Activated T-cell treated with anti-CD3 and anti-CD28 coated beads, Interleukin-2, amount 50 U/mL, for 48 hours (primary cell): ENCODE measurements at places on chromosomes 7 and 10.

GRCh38 chr7:7681191-7681935 is 37.0 kb downstream of the RPA3 start:
- no peak for DNase-seq

DNA sequence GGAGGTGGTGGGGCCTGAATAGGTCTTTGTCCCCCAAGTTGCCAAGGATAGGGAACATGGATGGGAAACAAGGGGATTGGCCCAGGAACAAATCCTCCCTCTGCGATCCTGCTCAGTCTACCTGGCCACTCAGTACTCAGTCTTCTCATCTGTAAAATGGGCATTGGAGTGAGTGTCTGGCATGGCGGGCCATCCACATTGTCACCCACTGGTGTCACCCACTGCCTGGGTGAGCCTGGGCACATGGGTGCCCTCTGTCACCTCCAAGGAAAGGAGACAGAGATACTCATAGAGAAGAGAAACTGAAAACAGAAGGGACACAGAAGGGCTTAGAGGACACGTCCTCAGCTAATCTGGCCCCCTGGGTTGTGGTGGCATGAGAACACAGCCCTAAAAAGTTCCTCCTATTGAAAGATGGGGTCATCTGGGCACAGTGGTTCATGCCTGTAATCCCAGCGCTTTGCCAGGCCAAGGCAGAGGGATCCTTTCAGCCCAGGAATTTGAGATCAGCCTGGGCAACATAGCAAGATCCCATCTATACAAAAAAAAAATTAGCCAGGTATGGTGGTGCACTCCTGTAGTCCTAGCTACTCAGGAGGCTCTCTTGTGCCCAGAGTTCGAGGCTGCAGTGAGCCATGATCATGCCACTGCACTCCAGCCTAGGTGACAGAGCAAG is 12.5 kb upstream of the TNRC18 start:
- no peak for DNase-seq

DNA sequence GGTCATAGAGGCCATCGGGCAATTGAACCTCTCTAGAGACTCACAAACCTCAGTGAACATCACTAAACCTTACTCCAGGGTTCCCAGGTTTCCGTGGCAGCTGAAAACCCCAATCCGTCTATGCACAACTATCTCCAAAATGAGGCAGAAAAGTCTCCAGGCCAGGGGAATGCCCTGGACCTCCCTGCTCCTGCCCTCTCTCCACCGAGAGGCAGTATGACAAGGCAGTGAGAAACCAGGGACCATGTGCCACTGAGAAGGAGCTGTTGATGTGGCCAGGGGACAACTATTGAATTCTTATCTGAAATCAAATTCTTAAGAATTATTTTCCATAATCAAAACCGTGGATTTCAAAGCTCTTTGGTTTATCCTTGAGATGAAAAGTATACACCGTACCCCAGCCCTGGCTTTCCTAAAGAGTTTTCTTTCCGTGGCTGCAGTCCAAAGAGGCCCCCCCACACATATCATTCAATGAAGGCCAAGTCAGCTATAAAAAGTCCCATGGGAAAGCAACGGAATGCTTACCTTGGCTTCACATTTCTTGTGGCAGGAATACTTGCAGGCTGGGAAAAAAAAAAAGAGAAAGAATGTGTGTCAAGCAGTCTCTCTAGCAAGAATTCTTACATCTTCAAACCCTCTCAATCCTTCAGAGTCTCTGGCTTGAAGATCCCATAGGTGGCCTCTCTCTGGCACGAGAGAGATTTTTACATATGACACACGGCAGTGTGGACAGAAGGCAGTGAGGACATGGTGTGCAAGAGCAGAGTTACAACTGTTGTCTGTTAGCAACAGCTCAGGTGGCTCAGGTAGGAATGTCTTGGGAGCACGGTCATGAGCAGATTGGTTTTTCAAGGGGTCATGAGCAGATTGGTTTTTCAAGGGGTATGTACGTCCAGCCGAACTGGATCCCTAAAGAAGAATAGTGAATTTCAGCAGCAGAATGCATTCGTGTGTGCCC is 75.2 kb downstream of the TNS3 start:
- DNase-seq = no peak

- no peak for DNase-seq
Measured at GRCh38 chr7:156184164-156184563, 371.9 kb upstream of the SHH start.

- no peak for DNase-seq
Measured at GRCh38 chr7:17743316-17743715, 197.0 kb downstream of the SNX13 start.

GRCh38 chr10:63766745-63767137 is 245.5 kb downstream of the REEP3 start:
- DNase-seq = no peak

- no peak for DNase-seq
Measured at GRCh38 chr7:1936531-1937251, 266.6 kb downstream of the ELFN1 start.

DNA sequence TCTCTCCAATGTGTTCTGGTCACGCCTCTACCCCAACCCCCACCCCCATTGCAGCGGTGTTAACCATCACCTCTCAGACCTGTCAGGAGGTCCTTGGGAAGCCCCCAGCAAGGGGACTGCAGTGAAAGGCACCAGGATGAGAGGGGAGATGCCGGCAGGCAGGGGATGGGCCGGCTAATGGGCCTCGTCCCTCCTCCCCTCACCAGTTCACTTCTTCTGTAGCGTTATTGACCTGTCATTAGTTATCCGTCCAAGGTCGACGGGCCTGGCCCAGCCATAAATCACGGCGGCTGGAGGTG is 18.8 kb downstream of the POLL start:
- DNase-seq = no peak

- DNase-seq = no peak
Measured at GRCh38 chr10:127216786-127217185, 20.4 kb upstream of the INSYN2A start.

GRCh38 chr10:114777415-114777814 is 44.2 kb upstream of the FHIP2A start:
- DNase-seq = no peak

DNA sequence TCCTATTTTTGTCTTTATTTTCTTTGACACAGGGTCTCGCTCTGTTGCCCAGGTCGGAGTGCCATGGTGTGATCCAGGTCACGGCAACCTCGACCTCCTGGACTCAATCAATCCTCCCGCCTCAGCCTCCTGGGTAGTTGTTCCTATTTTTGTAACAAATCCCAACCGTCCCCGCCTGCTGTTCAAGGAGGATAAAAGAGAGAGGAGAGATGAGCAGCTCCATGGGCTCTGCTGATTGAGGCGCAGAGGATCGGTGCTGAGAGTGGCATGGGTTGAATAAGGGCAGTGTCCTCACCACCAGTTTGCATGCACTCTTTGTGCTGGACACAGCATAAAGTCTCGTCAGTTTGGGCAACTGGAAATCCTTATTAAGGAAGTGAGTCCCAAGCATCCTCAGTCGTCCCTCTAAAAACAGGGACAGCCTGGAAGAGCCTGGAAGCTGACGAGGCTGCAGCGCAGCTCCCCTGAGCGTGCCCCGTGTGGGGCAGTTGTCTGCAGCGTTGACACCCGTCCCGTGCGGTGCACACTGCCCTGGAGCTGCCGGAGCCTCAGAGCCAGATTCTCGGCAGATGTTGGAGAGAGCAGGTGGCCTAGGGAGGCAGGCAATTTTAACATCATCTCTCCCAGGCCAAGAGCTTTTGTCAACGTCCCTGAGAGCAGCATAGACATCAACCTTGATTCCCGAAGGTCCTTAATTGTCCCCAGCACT is 404.2 kb upstream of the RNF32 start:
- no peak for DNase-seq

DNA sequence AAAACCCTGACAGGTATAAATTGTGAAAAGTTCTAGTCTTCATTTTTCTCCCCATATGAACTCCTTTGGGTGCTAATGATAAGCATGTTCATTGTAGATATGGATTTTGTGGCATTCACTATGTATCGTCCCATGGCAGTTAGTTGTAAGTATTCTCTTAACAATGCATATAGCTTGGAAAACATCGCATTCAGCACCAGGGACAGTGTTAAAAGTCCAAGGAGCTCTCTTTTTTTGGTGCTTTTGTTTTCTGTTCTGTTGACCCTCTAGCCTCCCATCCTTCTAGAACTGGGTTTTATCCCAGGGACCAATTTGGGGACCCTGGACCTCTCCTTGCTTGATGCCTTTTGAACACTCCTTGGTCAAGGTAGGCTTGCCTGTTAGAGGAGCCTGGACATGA is 37.7 kb downstream of the INSYN2A start:
- no peak for DNase-seq

GRCh38 chr7:94957061-94957460 is 49.7 kb downstream of the PPP1R9A start:
- DNase-seq = no peak

DNA sequence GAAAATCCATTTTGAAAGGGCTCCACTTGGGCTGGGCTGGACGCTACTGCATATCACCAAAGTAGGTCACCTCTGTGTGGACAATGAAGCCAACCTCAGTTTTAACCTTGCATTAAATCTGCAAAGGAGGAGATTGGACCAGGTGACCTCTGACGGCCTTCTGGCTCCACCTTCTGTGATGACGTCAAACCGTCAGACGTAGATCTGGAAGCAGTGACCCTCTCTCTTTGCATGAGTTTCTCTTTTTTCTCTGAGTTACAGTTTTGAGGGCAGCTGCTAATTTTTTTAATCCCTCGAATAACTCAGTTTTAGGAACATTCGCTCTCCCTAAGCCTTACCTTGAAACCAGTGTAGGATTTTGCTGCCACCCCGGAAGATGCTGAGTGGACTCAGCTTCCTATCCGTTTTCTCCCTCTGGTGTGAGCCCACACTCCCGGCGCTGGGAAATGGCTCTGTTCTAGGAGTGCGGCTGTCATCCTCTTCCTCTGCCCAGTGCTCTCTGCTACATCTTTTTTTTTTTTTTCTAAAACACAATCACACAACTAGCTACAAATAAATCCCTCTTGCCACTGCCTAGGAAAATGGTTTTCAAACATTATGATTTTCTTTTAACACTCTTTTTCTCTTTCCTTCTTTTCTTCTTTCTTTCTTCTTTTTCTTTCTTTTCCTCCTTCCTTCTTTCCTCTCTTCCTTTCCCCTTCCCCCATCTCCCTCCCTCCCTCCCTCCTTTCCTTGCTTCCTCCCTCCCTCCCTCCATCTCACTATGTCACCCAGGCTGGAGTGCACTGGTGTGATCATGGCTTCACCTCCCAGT is 27.7 kb upstream of the NMT2 start:
- no peak for DNase-seq

- DNase-seq = no peak
Measured at GRCh38 chr10:24382596-24382978, 173.6 kb downstream of the KIAA1217 start.

DNA sequence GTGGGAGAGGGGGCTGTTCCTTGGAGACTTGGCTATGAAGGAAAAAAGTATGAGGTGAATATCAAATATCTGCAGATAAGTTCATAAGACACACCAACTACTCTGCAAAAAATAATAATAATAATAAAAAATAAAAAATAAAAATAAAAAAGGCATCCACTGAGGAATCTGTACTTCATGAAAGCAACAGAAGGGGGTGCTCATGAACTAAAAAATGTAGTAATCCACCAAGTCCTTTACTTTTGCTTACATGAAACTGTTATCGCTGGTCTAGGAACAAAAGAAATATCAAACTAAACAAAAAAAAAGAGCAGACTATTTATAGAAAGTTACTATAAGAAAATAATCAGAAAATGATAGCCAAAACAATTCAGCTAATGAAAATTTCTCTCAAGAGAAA is 579.0 kb downstream of the PHTF2 start:
- DNase-seq = no peak

GRCh38 chr7:127392182-127392565 is 334 bp downstream of the ZNF800 start:
- DNase-seq = peak; percentile 75

DNA sequence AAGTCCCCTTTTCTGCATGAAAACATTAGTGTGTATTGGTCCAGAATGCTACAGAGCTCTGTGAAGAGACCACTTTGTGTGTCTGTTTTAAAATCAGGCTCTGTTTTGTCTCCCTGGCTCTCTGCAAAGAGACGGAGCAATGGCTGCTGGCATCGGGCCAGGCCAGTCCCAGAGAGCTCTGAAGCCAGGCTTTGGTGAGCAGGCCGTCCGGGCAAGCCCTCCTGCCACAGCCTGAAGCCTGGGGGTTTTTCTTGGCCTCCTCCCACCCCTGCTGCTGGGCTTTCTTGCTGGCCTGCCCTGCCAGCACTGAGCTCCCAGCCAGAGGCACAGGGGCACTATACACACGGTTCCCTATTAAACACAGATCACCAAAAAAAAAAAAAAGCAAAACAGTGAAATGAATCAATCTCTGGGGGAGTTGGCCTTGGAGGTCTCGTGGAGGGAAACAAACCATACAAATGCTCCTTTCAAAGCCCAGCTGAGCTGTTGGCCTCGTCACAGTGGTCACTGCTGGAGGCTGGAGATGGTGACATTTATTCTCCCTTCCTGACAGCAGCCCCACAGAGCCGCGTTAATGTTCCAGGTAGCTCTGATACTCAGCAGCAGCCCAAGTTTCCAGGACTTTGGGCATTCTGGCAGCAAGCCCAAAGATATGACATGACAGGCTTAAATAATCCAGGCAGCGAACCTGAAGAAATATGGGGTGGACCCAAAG is 237.2 kb downstream of the TCF7L2 start:
- DNase-seq = no peak

DNA sequence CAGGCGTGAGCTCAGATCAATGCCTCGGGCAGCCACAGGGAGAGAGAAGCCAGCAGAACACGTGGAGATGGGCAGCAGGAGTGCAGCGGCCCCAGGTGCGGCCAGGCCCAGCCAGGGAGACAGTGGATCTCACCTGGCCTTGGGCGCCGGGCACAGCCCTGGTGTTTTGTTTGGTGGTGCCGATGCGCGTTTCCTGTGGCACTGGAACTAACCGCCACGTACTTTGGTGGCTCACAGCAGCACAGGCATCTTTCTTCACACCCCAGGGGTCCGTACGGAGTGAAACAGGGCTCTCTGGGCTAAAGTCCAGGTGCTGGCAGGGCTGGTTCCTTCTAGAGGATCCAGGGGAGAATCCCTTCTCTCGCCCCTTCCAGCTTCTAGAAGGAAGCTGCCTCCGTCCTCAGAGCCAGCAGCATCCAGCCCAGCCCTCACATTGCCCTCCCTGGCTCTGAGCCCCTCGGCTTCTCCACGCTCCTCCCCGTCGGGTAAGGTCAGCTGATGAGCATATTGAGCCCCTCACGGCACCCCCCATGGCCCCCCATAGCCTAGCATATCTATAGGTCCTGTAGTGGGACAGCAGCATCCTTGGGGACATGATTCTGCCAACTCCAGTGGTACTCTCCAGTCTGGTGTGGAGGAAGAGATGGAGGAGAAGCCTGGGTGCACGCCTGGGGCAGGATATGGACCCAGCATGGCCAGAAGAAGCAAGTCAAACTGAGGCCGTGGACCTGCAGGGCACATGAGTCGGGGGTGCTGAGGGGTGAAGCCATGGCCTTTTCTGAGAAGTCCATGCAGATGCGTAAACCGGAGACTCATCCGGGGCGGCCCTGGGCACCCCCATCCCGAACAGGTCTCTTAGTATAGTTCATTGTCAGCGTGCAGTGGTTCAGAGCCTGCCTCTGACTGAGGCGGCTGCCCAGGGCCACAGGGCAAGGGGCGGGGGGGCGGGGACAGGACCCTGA is 43.4 kb upstream of the PPP2R2D start:
- no peak for DNase-seq

GRCh38 chr10:100436255-100436654 is 26.6 kb upstream of the WNT8B start:
- DNase-seq = no peak
